NCI-H446 (cell line): ENCODE measurements at places on chromosomes 12 and 14.

DNA sequence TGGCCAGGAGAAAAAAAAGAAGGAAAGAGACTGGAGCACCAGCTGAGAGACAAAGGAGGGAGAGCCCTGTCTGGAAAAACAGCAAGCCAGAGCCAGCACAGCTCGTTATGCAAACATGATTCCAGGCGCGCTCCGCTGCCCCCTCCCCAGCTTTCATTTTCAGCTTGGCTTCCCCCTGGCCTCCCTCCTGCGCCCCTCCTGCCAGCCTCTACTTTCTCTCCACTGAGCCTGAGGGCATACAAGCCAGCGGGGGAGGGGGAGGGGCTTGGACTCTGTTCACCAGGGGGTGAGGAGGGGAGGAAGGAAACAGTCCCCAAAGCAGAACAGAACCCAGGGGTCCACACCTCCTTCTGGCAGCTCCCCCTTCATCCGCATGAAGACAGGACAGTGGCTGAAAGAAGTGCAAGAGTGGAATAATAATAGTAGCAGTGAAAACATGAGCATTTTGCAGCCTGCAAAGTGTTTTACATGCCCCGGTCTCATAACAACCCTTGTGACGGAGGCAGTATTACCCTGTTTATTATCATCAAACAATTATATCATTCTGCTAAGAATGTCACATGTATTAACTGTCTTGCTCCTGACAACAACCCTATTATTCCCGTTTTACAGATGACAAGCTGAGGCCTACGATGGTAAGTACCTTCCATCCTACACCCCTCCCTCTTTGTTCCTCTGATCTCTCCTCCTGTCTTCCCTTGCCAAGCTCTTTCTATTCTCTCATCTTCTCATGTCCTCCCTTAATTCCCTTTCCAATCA, 24.2 kb downstream of the SMUG1 start:
- no peak for DNase-seq

- DNase-seq = no peak
Measured at GRCh38 chr14:89067293-89067972, 243.0 kb downstream of the TTC8 start.

DNA sequence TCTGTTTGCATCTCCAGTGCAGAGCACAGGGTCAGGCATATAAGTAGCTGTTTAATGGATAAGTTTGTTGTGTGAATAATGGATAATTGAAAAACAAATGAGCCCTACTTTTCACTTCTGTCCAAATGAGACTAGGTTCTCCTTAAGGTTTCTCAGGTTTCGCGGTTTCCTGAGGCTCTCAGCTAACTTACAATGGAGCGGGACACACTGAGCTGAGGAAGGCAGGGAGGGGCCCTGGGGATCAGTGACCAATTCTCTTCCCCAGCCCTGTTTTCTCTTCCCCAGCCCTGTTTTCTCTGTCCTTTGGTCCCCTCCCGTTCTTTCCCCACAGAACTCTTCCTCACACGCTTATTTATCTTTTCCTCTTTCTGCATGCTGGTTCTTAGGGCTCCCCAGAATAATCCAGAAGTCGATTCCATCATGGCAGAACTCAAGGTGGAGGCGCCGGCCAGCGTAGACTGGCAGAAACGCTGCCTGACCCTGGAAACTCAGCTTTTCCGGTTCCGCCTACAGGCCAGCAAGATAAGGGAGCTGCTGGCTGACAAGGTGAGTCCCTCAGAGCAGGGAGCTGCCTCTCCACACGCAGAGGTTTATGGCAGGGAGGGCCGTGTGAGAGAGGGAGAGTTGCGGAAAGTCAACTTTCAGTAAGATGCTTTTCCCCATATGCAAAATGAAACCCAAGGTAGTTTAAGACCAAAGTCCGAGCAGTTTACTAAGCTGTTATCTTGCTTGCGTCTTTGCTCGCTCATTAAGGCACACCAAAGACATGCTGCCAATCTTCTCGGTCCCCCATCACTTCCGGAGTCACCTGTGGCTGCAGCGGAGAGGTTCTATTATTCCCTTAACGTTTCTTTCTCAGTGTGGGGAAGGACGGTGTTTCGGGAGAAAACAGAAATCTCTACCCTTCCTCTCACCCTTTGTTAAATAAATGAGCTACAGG, 8.6 kb downstream of the PLEKHH1 start:
- no peak for DNase-seq

DNA sequence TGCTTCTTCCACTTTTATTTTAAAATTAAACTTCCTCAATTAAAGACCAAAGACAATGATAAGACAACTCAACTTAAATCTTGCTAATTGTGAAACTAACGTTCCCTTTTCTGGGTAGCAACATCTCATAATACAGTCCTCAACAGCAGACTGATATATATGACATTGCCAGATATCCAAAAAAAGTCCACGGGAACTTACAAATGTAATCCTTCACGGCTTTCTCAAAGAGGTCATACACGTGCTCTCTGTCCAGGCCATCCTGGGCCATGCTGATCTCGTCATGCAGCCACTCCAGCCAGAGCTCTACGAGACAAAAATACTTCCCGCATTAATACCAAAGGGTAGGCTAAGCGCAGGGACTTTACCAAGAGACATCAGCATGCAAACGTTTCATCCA, 13.3 kb downstream of the SART3 start:
- no peak for DNase-seq

DNA sequence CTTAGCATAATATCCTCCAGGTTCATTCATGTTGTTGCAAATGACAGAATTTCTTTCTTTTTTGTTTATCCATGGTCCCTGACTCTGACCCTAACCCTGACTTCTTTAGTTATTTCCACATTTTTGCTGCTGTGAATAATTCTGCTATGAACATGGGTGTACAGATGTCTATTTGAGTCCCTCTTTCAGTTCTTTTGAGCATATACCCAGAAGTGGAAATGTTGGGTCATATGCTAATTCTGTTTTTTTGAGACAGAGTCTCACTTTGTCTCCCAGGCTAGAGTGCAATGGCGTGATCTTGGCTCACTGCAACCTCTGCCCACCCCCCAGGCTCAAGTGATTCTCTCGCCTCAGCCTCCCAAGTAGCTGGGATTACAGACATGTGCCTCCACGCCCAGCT, 33.1 kb downstream of the KNTC1 start:
- no peak for DNase-seq

DNA sequence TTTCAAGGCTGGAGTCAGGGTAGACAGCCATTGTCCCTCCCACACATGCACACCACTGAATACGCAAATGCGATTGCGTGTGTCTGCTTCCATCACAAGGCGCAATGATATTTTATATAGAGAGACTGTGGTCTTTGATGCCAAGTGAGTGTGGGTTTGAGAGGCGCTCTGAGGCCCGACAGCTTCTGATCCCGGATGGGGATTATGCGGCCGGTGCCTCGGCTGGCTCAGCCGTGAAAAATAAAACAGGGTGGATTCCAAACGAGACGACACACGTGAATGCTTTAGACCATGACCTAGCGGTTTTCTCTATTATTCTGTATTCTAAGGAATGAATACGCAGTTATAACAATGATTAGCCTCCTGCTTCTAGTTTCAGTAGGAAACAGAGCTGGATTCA, 72.5 kb downstream of the TMEM132D start:
- no peak for DNase-seq

GRCh38 chr12:26293612-26294011, 98.2 kb downstream of the SSPN start:
- DNase-seq = no peak

DNA sequence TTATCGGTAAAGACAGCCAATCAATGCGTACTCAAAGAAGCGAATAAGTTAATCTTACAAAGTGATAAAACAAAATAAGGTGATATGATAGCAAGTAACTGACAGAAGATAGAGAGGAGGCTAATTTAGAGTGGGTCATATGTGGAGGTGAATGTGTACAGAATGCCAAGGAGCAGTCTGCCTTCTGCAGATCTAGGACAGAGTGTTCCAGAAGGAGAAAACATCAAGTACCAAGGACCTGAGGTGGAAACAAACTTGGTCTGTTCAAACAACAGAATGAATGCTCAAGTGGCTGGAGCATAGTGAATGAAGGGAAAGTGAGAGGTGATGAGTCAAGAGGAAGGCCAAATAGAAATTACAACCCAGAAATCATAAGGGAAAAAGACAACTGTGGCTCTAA, 170.3 kb upstream of the BMP4 start:
- DNase-seq = no peak

DNA sequence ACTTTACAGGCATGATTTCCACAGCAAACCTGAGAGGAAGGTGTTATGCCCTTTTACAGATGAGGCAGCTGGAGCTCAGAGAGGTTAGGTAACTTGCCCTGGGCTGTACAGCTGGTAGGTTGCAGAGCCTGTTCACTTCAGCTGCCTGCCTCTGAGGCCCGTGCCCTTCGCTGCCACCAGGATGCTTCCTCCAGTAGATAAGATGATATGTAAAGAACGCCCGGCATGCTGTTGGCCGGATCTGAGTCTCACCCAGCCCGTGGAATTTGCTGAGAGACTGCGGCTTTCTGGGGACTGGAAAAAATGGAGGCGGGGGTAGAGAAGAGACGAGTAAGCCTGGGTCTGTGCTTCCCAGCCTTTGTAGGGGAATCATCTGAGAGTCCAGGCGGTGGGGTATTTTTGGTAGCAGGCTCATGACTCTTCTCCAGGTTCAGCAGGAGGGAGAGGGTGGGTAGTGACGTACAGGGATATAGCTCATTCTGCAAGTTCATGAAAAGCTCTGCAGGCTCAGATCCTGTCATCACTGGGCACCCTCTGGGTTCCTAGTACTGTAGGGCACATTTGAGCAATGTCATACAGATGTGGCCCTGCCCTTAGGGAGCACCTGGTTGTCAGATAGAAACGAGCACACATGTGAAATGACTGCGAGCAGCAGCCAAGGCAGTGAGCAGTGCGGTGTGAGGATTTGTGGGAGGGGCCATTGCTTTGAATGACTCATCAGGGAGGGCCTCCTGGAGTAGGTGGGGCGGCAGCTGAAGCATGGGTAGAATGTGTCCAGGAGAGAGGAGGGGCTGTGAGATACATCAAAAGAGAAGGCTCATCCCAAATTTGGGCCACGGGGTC, 159.4 kb downstream of the TSPAN9 start:
- peak; percentile 32 for DNase-seq

DNA sequence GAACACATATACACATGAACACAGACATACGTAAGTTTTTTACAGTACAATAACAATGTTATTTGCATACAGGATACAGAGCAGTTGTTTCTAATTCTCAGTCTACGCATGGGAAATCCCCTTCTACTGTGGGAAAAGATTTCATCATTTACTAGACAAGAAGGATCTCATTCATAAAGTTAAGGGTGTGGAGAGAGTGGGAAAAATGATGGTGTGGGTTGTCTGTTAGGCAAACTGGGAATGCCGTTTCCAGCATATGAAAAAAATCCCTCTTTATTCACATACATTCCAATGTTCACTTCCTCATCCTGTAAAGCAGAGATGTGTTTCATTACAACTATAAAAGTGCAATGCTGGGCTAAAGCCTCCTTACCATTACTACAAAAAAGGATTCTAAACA, 120.9 kb downstream of the SINHCAF start:
- DNase-seq = no peak

DNA sequence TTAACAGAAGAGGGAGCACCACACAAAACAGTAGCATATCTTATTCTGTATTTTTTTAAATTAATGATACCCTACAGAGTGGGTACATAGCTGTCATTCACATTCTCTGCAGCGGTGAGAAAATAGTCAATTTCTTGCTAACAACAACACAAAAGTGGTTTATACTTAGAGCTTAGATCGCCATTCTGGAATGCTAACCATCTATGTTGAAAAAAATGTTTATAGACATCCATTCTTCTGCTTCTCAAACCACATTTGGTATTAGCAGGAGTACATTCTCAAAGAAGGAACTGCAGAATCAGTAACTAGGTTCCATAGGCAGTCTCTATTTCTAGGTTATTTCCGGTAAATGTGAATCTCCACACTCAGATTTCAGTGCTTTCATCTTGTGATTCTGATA, 185.9 kb downstream of the PPFIA2 start:
- DNase-seq = no peak

- no peak for DNase-seq
Measured at GRCh38 chr12:95641299-95641952, 90.2 kb upstream of the USP44 start.

GRCh38 chr12:97275256-97275655, 187.3 kb upstream of the RMST start:
- no peak for DNase-seq

GRCh38 chr14:99874306-99874705, 81.1 kb downstream of the EML1 start:
- DNase-seq = no peak

- no peak for DNase-seq
Measured at GRCh38 chr14:99875836-99876235, 82.6 kb downstream of the EML1 start.

GRCh38 chr14:51697848-51698247, 46.1 kb downstream of the FRMD6 start:
- no peak for DNase-seq

- no peak for DNase-seq
Measured at GRCh38 chr12:52235822-52236361, 2.8 kb downstream of the KRT7 start.

GRCh38 chr12:110966081-110966760, 45.8 kb upstream of the MYL2 start:
- no peak for DNase-seq

DNA sequence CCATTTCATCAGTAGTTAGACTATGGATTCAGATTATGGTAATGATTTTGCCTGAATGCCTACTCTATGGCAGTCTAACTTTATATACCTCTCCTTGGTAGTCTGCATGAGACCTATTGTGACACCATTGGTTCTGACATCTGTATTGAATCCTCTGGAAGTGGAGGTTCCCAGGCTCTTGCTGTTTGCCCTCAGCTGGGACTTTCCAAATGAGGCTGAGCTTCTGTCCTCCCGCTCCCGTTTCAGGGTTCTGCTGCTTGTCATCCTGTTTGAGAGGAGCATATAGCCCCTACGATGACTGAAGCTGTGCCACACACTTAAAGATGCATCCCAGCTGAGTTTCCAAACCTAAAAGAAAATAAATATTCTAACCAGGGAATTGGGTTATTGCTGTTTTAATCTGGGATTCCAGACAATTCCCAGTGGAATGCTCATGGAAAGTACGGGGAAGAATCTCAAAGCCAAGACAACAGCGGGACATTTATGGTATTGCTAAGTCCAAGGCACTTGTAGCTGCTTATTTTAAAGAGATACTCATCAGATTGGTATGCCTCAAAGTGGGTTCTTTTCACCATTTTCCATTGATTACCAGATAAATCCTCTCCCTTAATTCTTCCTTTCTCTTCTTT, 105.9 kb downstream of the ETV6 start:
- no peak for DNase-seq

DNA sequence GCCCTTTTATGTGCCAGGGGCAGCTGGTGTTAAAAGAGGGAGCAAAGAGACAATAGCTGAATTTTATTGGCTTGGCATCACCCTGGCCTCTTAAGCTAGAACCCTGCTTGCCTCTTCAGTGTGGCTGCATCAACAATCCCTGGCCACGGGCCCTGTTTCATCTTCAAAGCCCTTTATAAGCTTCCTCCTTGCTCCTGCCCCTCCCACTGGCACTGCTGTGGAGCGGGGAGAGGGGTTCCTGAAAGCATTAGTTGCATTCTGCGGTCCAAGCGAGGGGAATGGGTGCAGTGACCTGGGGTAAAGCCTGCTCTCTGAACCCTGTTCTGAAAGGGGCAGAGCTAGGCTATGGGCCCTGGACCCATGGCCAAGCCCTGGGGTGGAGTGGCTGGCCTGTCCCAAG, 220 bp upstream of the KRT83 start:
- DNase-seq = no peak
